WTC11 (cell line): ENCODE measurements at places on chromosomes 3 and 15.

DNA sequence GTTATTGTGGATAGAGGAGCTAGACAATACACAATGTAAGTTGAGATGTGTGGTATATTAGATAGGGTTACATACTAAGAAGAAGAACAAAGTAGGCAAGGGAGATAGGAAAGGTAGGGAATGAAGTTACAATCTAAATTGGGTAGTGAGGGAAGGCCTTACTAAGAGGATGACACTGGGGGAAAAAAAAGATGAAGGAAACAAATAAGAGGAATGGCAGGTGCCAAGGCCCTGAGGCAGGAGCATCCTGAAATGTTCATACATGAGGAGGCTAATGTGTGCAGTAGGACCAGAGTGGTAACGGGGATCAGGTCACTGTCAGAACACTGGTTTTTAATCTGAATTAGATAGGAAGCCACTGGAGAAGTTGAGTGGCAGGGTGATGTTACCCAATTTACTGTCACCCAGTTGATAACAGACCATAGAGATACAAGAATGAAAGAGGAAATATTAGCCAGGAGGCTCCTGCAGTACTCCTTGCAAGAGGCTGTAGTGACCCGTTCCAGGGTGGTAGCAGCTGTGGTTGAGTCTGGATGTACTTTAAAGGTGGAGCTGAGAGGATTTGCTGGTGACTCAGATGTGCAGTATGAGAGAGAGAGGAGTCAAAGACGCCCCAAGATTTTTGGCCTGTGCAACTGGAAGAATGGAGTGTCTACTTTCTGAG, 14.4 kb downstream of the RTP1 start:
- no peak overlapping the region for H3K27ac ChIP-seq
- no peak for DNase-seq
- peaks cover 25% of the 10 kb centered on the region for H3K4me1 ChIP-seq
- H3K27me3 ChIP-seq, result peaks cover 12% of the 10 kb centered on the region

- H3K27ac ChIP-seq, result no peak overlapping the region
- no peaks in the 10 kb centered on the region for H3K27me3 ChIP-seq
- H3K4me1 ChIP-seq, result peaks cover 4% of the 10 kb centered on the region
- H3K4me3 ChIP-seq, result no peak overlapping the region
These were observed 66.3 kb downstream of the FHIT start for GRCh38 chr3:61184956-61185355.

DNA sequence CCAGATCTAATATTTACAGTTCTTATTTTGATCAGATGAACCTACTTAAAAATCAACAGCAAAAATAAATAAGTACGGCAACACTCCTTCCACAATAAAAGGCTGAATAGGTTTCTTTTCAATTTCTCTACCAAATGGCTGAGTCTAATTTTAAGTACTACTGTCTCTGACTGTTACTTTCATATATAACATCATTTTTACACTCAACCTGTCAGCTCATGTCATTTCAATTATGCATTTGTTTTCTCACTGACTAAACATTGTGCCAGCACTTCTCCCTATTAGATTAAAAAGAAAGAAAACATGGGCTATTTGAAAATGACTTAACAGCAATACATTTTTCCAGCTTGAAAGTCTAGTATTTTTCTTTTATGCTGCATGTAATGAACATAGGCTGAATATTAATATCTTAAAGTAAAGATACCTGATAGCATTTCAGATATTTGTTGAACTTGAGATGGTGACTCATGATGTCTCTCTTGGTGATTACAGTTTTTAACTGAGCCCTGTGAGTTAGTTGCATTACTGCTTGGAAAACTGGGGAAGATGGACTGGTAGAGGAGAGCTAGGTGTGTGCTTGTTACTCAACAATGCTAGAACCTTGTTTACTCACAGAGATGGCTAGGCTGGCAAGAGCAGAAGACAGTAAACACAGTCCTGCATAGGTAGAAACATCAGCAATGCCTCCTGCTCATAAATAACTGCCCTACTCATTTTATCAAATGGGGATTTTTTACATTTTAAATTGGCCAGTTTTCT, 73.9 kb downstream of the PEX5L start:
- DNase-seq, result no peak
- no peaks in the 10 kb centered on the region for H3K36me3 ChIP-seq
- no peaks in the 10 kb centered on the region for H3K27me3 ChIP-seq
- no peak overlapping the region for H3K27ac ChIP-seq

- H3K4me3 ChIP-seq, result no peak overlapping the region
- no peak for DNase-seq
- H3K36me3 ChIP-seq, result no peaks in the 10 kb centered on the region
- no peak overlapping the region for H3K27ac ChIP-seq
- H3K27me3 ChIP-seq, result peaks cover 12% of the 10 kb centered on the region; the same call in 1 of the 2 replicates
These were observed 152.3 kb downstream of the ZBTB20 start for GRCh38 chr3:114994554-114995341.

DNA sequence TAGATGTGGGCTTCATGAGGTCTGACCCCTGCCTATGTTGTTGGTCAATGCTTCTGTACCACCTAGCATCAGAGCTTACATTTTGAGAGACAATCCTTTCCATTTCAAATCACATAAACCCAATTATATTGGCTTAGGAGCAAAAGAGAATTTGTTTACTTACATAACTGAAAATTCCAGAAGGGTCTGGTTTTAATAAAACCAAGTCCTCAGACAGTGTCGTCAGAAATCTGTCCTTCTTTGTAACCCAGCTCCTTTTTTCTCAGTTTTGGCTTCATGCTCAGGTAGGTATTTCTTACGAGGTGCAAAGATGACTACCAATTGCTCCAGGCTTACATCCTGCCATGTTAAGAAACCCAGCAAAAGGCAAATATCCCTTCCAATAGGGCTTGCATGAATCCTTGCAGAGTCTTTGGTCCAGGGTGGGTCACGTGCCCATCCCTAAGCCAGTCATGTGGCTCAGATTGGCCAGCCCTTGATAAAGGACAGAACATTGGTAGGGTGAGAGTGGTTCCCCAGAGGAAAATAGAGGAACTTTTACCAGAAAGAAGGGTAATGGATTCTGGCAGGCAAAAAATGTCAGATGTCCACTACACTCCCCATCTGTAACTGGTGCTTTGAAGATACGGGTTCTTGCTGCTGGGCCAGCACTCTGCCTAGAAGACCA, 50.2 kb upstream of the VILL start:
- peaks cover 31% of the 10 kb centered on the region for H3K4me1 ChIP-seq

GRCh38 chr3:12258911-12259310, 30.0 kb upstream of the PPARG start:
- DNase-seq, result no peak
- no peak overlapping the region for H3K27ac ChIP-seq
- H3K4me3 ChIP-seq, result no peak overlapping the region
- 0 out of 2 replicates have a peak, but pooled peaks cover under 1% of the 10 kb centered on the region for H3K4me1 ChIP-seq
- H3K36me3 ChIP-seq, result no peaks in the 10 kb centered on the region

- H3K36me3 ChIP-seq, result no peaks in the 10 kb centered on the region
- H3K27me3 ChIP-seq, result peaks cover 49% of the 10 kb centered on the region
- H3K4me3 ChIP-seq, result no peak overlapping the region
- DNase-seq, result peak; percentile 49
- no peak overlapping the region for H3K27ac ChIP-seq
These were observed 1.7 kb downstream of the PRTG start for GRCh38 chr15:55740981-55741832.

DNA sequence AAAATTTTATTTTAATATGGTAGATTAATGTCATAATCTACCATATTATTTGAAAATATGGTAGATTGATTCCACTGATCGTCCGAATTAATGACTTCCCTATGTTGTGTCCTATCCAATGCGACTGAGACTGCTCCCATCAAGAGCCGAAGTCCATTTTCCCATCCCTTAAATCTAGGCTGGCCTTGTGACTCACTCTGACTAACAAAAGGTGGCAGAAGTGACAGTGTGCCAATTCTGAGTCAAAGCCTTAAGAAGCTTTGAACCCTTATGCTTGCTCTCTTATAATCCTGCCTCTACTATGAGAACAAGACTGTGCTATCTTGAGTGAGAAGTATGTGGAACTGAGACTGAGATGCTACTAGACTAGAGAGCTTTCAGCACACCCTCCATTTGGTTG, 387.2 kb downstream of the ROBO1 start:
- no peak overlapping the region for H3K4me3 ChIP-seq
- H3K36me3 ChIP-seq, result no peaks in the 10 kb centered on the region
- H3K27me3 ChIP-seq, result no peaks in the 10 kb centered on the region
- no peak overlapping the region for H3K27ac ChIP-seq

DNA sequence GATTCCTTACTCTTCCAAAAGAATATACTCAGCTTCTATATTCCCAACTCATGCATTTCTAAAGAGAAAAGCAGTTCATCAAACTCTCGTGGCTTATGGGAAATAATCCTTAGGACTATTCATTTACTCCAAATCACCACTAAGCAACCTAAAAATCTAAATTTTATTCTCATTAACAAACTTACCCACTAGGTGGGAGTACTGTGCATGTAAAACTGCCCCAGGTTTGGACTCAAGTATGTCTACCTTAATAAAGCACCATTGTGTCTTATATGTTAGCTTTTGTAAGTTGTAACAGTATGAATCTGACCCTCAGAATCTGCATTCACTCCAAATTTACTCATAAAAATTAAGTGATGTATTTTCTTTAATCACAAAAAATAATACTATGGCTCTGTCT, 25.3 kb downstream of the RAD18 start:
- H3K4me3 ChIP-seq, result no peak overlapping the region
- H3K27ac ChIP-seq, result no peak overlapping the region
- H3K36me3 ChIP-seq, result peaks cover 37% of the 10 kb centered on the region
- no peaks in the 10 kb centered on the region for H3K4me1 ChIP-seq

GRCh38 chr3:12796171-12797123, at the start of gene CAND2:
Gene CAND2, plus strand, starts transcription at chr3:12796680. Its CDS starts 41 bp downstream, at chr3:12796721.
- peak; percentile 48 for DNase-seq
- H3K27ac ChIP-seq, result no peak within 1 kb of the TSS
- peak within 1 kb of the TSS; percentile 83 for H3K4me3 ChIP-seq
- no peaks in the 10 kb centered on the region for H3K36me3 ChIP-seq
- H3K27me3 ChIP-seq, result no peaks in the 10 kb centered on the region; the same call in 1 of the 2 replicates
- H3K4me1 ChIP-seq, result peaks cover 20% of the 10 kb centered on the region

GRCh38 chr3:79019137-79019923, 748.5 kb downstream of the ROBO1 start:
- H3K4me1 ChIP-seq, result peaks cover 27% of the 10 kb centered on the region
- no peaks in the 10 kb centered on the region for H3K36me3 ChIP-seq
- H3K4me3 ChIP-seq, result no peak overlapping the region
- H3K27ac ChIP-seq, result peak overlapping the region; percentile 99
- H3K27me3 ChIP-seq, result no peaks in the 10 kb centered on the region
- DNase-seq, result peak; percentile 77

- DNase-seq, result no peak
- peaks cover 17% of the 10 kb centered on the region; the same call in 1 of the 2 replicates for H3K4me1 ChIP-seq
- H3K27ac ChIP-seq, result peak overlapping the region; percentile 32
- H3K27me3 ChIP-seq, result no peaks in the 10 kb centered on the region
- H3K36me3 ChIP-seq, result no peaks in the 10 kb centered on the region
These were observed 665 bp downstream of the TM4SF18 start for GRCh38 chr3:149332771-149333170.

GRCh38 chr3:139527265-139527664, 12.3 kb downstream of the RBP1 start:
- H3K27ac ChIP-seq, result no peak overlapping the region
- peaks cover 24% of the 10 kb centered on the region for H3K27me3 ChIP-seq
- H3K4me1 ChIP-seq, result peaks cover 44% of the 10 kb centered on the region
- no peak overlapping the region for H3K4me3 ChIP-seq
- H3K36me3 ChIP-seq, result peaks cover 8% of the 10 kb centered on the region

DNA sequence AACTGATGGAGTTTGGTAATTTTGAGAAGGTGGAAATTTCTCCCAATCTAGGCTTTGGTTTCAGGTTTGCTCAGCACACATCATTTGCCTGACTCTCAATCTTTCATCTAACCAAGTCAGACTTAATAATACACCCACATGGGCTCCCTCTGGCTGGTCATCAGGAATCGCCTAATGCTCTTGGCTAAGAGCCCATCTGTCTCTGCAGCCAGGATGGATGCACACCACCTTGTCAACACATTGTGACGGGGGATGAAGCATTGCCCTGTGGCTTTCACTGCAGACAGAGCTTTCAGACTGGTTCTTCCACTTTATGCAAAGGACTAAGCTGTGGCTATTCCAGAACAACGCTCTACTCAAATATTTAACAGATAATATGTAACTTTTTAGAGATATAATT, 3.0 kb upstream of the HDGFL3 start:
- H3K4me1 ChIP-seq, result peaks cover 7% of the 10 kb centered on the region
- no peak overlapping the region for H3K4me3 ChIP-seq
- H3K27ac ChIP-seq, result no peak overlapping the region
- no peaks in the 10 kb centered on the region for H3K27me3 ChIP-seq

DNA sequence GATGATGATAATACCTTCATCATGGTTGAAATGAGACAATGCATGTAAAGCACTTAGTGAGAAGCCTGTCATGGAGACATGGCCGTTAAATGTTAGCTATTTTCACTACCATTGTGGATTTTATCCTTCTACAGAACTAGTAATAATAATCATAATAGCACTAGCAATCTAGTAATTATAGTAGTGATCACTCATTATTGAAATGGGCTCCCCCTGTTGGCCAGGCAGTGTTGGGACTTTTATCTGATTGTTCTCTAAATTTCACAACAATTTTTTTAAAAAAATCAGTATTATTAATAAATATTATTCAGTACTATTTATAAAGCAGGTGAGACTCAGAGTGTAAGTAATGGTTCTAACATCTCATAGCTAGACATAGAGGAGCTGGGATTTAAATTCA, 396.3 kb downstream of the IL5RA start:
- no peak overlapping the region for H3K27ac ChIP-seq
- H3K4me1 ChIP-seq, result no peaks in the 10 kb centered on the region
- H3K27me3 ChIP-seq, result peaks cover 3% of the 10 kb centered on the region; the same call in 1 of the 2 replicates

DNA sequence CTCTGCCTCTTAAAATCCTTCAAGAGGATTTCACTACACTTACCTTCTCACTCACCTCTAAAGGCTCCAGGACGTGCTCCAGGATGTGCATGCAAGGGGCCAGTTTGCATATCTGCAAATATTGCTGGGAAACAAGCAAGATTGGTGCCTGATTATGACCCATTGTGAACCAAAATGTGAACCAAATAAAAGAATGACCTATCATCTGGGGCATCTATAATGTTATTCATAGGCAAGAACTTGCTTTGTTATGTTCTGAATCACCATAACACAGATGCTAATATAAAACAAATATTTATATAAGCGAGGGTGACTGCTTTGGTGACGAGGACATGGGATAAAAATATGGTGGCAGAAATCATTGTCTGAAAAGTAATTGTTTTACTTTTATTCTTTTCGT, 5.5 kb downstream of the IL12A start:
- no peak for DNase-seq
- no peak overlapping the region for H3K27ac ChIP-seq
- H3K27me3 ChIP-seq, result peaks cover 16% of the 10 kb centered on the region
- no peak overlapping the region for H3K4me3 ChIP-seq
- H3K4me1 ChIP-seq, result peaks cover 30% of the 10 kb centered on the region

GRCh38 chr15:83283813-83284558, 478 bp downstream of the BNC1 start:
- H3K4me3 ChIP-seq, result peak overlapping the region; percentile 82
- DNase-seq, result peak; percentile 16
- H3K27ac ChIP-seq, result no peak overlapping the region
- no peaks in the 10 kb centered on the region for H3K36me3 ChIP-seq
- H3K4me1 ChIP-seq, result peaks cover 10% of the 10 kb centered on the region; the same call in 1 of the 2 replicates
- H3K27me3 ChIP-seq, result peaks cover 79% of the 10 kb centered on the region

GRCh38 chr3:33659856-33660434, 58.1 kb downstream of the CLASP2 start:
- H3K36me3 ChIP-seq, result no peaks in the 10 kb centered on the region
- DNase-seq, result no peak
- no peaks in the 10 kb centered on the region for H3K27me3 ChIP-seq
- peak overlapping the region; percentile 49 for H3K4me3 ChIP-seq
- peak overlapping the region; percentile 97 for H3K27ac ChIP-seq

GRCh38 chr3:11726146-11726545, 82.4 kb upstream of the VGLL4 start:
- no peak overlapping the region for H3K27ac ChIP-seq
- peaks cover 15% of the 10 kb centered on the region for H3K4me1 ChIP-seq
- DNase-seq, result no peak
- peaks cover 19% of the 10 kb centered on the region for H3K27me3 ChIP-seq
- H3K36me3 ChIP-seq, result no peaks in the 10 kb centered on the region
